ENCODE measurements at places on chromosomes 1 and 21. TPM values are rescaled to one million over a fixed set of nuclear protein-coding genes. Genes with fewer than 3 reads are reported as not detected.

The SH3D21 gene
- total RNA-seq = 12.6 TPM

The CNR2 gene
- 3.8 TPM for total RNA-seq

The NES gene
- total RNA-seq = not detected

The IVL gene
- total RNA-seq = not detected

The OR2L5 gene
- total RNA-seq = not detected

The KCNT2 gene
- total RNA-seq = not detected

The MATN1 gene
- 0.31 TPM for total RNA-seq
